ENCODE measurements at places on chromosomes 5 and 9.

DNA sequence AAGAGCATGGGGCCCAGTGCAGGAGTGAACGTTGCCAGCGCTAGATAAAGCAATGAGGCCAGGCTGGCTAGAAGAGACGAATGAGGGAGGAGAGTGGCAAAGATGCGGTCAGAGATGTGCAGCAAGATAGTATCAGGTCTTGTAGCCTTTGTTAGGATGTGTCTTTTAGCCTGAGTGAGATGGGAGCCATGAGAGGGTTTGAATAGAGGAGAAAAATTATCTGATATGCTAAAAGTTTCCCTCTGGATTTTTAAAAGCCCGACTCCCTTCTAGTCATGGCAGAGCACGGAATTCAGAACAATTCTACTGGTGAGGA lies 12.2 kb downstream of the DUSP1 start:
- DNase-seq = no peak

DNA sequence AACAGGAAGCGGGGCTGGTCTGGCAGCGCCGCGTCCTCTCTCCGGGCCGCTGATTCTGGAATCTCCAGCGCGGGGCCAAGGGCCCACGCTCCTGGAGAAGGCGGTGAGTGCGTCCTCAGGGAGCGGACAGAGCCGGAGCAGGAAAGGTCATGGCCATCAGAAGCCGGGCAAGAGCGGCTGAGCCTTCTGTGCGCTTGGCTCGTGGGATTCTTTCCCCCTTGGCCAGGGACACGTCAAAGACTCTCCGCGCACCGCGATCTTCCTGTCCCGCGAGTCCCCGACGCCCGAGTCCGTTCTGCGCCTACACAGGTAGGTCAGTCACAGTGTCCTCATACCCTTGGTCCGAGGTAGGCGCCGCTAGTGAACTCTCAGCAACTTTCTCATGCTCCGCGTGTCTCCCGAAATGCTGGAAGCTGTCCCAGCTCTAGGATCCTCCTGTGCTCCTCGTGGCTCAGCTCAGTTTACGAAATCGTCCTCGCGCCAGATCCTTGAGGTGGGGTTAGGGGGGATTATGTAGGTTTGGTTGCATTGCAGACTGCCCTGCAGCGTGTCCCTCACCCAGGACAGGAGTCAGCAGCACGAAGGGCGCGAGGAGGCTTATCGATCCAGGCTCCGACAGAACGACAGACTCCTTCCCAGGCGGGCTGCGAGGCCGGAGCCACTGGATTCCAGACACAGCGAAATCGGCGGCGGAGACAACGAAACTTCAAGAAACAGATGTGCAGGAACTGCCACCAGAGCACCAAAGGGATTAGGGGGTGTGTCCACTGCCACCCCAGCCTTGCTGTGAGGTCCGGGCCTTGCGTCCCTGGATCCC lies 8.7 kb downstream of the LHX6 start:
- DNase-seq = no peak

GRCh38 chr5:80082281-80082680 lies 47.1 kb downstream of the THBS4 start:
- no peak for DNase-seq

GRCh38 chr9:86684148-86684547 lies 263.2 kb downstream of the GAS1 start:
- DNase-seq = no peak

GRCh38 chr5:108064302-108064701 lies 317.6 kb downstream of the FBXL17 start:
- no peak for DNase-seq

DNA sequence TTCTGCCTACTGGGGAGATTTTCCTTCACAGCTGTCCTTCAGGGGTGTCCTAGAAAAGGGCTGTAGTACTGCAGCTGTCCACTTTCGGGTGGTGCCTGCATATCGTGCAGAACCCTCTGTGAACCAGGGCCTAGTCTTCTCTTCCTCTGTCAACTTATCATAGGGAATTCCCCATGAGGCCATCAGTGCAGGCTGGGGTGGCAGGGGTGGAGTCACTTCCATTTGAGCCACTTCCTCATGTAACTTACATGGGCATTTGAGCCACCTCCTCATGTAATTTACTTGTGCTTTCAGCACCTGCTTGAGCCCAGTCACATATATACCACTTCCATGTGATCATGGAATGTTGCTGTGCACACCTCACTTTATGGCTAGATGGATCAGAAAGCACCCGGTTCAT lies 742.0 kb upstream of the RGMB start:
- DNase-seq = no peak

DNA sequence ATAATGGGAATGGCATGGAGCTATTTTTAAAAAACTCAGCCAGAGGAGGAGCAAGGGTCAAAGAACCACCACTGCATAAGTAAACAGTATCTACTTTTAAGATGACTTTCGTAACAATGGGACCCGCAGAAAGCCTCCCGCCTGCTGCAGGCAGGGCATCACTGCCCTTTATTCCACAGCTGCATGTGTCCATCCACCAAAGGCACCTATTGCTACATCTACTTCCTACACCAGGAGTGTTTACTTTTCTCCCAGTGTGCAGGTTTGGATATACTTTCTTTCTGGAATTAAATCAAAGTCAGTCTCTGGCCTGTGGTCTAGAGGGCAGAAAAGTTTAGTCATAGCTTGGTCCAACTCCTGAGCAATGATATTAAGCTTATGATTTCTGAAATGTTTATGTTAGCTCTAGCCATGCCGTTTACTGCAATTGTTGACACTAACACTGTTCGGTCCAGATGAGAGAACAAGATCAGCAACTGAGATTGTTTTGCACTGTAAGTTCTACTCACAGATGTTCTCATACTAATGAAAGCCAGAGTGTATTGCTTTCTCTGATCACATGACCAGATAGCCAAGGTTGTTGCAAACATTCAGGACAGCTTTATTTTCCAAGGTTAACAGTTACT lies 391.5 kb downstream of the FGF10 start:
- no peak for DNase-seq

DNA sequence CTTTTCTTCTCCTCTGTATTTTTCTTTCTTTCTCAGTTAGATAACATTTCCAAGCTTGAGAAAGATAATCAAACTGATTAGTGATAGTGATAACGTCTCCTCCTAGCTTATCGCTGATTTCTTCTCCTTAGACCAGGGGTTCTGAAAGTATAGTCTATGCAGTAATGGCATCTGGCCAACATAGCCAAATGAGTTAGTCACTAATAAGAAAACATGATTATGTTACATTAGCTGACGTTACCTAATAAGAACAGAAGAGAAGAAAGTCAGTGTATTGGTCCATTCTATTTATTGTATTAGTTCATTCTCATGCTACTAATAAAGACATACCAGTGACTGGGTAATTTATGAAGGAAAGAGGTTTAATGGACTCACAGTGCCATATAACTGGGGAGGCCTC lies 111.2 kb downstream of the STRBP start:
- DNase-seq = no peak

GRCh38 chr9:98039607-98040017 lies 16.9 kb upstream of the NANS start:
- no peak for DNase-seq

GRCh38 chr9:74403581-74403980 lies 93.6 kb upstream of the RORB start:
- DNase-seq = no peak

DNA sequence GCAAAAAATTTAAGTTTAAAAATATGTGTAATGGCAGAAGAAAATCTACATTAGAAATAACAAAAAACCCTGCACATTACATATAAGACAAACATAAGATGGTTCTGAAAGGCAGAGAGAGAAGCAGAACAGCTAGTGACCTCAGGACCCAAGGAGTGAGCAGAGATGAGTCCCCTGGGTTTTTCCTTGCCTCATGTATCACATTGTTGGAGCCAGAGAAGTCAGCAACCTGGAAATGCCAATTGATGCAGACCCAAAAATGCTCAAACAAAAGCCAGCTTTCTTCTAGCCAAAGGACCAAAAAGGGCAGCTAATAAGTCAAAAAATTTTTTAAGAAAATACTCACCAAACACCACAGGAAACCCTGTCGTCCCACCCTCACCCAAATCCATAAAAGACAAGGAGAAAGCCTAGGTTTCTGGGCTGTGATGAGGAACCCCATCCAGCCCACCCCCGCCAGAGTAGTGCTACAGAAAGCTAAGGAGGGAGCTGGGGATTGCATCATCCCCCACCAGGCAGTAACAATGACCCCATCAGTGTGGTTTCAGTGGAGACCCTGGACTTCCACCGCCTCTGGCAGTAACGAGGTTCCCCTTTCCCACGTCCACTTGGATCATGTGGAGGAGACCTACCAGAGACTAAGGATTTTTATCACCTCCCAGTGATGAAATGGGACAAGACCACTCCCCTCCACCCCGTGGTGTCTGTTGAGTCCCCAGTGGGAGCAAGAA lies 17.6 kb downstream of the DENND1A start:
- DNase-seq = no peak

DNA sequence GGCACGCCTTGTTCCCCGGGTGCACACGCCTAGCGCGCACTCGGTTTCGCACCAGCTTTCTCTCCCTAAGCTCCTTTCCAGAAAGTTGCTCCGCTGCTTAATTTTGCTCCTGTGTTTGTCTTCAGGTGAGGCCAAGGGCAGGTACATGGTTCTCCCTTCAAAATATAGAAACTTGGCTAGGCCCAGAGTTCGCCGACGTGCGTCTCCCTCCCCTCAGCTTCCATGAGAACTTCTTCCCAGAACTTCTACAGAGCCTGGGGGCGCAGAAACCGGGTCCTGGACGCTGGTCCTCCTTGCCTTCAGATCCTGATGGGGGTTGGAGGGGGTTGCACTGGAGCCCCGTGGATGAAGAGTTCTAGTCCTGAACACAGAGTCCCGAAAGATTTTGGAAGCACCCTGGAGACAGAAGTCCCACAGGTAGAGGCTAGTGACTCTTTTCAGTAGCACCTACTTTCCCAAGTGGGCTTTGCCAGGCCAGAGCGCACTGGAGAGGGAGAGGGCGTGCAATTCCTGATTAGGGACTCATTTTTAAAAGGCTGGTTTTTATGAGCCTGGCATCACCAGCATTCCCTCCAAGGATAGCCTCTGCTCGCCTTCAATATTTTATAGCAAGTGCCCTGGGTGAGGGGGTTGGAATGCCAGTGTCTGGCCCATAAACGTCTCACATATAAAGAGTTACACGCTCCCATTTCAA lies 128.4 kb downstream of the TMEM174 start:
- no peak for DNase-seq

DNA sequence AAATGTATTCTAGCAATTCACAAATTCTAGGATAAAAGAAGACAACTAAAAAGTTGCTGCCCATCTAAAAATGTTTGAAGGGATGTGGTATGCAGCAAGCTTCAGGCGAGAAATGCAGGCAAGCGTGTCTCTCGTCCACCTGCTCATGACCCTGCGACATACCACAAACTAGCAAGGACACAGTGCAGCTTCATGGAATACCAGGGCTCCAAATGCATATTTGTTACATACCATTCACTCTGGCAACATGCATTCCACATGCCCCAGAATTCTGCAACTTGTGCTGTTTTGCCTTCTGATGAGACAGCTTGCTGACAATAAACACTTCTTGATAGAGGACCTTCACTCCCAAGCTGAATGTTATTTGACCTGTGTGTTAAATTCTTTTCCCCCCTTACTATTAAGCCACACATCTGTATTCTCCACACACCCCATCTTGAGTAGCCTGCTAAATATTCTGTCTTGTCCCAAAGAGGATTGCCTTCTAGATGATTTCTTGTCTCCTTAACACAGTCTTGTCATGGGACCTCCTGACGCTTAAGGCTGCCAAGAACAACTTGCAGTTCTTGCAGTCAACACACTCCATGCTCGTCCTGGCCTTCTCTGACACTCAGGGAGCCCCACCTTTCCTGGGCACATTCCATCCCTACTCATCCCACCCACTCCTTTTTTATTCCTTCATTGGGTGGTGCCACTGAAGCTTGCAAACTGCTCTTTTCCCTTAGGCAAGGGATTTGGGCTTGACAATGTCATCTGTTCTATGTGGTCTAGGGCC lies 340.5 kb downstream of the PIK3R1 start:
- DNase-seq = no peak

DNA sequence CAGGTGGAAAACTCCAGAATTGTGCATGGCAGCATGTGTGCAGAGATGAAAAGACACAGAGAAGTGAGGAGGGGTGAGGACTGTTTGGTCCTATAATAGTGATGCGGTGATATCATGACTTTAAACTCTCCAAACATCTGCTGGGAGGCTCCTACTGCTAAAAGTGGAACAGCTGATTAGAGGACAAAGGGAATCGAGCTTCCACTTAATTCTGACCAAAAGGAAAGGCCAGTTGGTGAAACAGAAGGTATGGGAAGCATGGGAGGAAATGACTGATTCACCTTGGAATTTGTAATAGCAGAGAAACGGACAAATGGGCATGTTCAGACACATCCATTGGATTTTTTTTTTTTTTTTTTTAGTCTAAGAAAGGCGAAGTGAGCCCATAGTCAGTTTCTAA lies 67.5 kb upstream of the MAMDC2 start:
- no peak for DNase-seq

DNA sequence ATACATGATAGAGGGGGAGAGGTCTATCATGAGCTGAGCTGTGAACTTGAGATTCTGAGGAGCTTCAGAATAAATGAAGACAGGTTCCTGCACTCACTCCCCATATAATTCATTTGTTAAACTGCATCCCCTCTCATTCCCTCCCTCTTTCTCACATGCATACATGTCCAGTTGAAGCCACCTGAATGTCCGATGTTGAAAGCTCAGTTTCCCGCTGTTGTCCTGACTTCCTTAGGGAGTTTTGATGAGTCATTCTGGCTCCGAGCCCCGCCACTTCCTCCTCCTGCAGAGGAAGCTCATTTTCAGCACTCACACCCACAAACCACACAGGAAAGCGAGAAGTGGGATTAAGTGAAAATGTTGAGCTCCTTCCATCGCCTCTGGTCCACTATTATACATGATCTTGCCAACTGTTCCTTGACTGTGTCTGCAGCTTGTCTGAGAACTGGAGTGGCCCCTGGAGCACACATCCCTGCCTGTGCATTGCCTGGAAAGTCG lies 121.2 kb downstream of the CEMIP2 start:
- DNase-seq = no peak

- no peak for DNase-seq
Measured at GRCh38 chr5:74950836-74951515, 84.8 kb upstream of the FAM169A start.

DNA sequence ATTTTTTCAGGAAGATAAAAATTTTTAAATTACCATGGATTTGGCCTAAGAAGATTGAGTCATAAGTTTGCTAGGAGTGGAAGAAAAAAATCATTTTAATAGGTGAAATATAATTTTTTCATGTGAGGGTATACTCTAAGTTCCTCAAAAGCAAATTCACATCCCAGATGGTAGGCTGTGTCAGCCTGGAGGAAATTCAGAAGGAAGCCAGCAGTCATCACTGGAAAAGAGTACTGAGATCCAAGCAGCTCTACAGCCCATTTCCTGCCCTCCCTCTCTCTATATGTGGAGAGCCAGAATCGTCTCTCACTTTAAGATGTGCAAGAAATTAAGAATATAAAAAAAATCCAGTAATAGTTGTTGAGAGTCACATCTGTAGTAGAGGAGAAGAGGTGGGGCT lies 126.5 kb upstream of the CDH18 start:
- DNase-seq = no peak

DNA sequence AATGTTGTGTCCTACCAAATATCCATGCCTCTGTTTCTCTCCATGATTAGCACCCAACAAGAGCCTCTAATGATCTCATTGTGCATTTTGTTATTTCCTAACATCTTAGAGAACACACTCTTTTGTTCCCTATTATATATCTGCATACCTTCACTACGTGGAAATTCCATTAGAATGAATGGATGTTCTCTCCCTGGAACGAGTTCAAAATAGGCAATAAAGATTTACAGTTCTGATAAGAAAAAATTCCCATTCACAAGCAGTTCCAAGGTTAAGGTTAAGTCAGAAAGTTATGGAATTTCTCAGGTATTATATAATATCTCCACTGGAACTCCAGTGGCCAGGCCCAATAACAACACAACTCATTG lies 83.7 kb downstream of the TRPM6 start:
- DNase-seq = no peak
